ENCODE measurements at places on chromosomes 3 and 15.

- DNase-seq: no peak
Measured at GRCh38 chr15:40266828-40267304, 16.0 kb downstream of the ANKRD63 start.

- no peak for DNase-seq
Measured at GRCh38 chr15:47834093-47834492, 116.8 kb downstream of the SEMA6D start.

DNA sequence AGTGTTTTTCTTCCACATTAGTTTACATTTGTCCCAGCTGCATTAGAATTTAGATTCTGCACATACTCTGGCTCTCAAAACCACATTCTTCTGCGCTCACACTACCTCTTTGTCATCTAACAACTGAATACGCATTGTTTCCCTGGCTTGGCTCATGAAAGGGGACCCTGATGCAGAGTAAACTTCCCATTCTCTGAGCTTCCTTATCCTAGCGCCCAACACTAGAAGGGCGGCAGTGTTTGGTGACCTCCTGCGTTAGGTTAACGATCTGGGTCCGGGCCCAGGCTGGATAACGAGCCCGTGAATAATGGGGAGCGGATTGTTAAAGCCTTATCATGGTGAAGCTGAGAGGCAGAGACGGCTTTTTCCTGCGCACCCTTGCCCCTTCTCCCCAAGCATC, 63.9 kb downstream of the ETV5 start:
- no peak for DNase-seq

DNA sequence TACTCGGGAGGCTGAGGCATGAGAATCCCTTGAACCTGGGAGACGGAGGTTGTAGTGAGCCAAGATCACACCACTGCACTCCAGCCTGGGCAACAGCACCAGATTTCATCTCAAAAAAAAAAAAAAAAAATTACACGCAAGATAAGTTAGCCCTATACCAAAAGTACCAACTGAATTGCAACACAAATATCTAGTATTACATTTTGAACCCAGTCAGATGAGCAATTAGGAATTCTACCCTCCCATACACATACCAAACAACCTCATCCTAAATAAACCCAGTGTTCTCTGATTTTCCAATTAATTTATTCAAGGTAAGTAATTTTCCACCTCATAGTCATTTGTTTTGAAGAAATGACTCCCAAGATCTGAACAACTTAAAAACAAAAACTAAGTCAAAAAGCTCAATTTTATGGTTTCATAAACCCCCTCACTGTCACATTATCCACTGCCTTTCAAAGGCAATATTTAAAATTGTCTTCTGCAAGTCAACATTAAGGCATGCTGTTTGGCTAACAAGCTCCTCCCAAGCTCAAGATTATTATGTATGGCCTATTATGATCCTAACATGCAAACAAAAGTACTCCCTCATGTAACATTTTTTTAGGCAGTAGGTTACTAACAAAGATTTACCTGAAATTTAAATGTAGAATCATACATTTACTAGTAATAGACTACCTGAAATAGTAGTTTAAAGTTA, 4.5 kb downstream of the RAF1 start:
- DNase-seq: no peak

DNA sequence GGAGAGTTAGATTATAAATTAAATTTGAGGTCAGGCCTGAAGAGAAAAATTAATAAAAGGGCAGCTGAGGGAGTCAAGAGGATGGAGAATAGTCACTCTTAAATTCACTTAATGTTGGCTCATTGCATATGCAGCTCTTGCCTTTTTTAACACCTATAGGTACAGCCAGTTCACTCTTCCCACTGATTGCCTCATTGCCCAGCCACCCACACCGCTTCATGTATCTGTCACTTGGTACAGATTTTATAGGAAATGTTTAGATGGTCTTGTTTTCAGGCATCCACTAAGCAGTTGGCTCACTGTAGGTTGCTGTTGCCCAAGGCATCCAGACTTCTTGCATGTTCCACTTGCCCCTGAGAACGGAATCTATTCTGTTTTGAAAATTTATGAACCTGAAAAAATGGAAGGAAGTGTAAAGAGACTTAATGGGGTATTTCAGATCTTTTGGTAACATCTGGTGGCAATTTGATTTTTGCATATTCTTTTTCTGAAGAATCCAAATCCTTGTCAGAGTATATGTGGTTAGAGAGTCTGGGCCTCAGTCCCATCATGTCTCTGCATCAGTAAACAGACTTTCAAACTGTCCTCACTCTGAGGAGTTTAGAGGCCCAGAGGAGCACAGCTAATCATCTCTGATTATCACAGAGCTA, 151.9 kb downstream of the RBPMS2 start:
- DNase-seq: no peak

DNA sequence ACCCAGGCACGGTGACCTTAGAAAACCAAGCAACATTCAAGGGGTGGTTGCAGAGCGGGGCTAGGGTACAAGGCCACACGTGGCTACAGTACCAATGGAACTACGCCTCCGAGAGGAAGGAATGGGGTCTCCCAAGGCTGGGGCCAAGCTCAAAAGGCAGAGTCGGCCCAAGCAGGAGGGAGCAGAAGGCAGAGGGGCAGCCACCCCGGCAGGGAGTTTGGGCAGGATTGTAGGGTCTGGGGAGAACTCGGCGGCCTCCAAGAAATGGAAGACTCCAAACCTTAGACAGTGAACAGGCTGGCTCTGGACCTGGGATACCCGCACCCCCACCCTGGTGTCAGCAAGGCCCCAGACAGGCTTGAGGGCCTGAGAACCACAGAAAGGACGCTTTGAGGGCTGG, 28.7 kb downstream of the ATRIP start:
- no peak for DNase-seq

DNA sequence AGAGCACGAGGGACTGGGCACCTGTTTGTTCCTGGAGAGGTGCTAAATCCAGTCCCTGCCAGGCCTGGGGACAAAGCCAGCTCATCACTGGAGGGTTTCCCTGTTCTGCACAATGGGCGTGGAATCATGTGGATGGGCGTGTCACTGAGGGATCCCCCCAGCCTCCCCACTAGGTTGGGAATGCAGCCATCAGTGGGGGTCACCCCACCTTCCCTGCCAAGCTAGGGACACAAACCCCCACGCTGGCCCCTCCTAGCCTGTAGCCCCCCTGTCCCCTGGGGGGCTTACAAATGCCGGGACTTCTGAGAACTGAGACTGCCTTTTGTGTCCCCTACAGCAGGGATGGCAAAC, 61.9 kb downstream of the NSMCE3 start:
- no peak for DNase-seq

DNA sequence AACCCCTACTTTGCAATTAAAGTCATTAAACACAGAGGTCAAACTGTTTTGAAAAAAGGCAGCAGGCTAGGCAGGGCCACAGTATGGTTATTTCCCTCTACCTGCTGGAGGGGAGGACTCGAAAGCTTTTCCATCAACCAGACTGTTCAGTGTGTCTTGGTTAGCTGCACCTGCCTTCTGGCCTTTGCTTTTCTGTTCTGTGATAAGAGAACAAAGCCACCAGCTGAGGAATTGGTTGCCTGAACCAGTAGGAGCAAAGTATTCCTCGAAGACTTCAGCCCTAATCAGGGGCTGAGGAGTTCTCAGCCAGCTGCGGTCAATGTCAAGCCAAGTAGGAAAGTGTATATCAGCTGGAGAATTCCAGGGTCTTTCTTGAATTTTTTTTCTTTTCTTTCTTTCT, 132.5 kb downstream of the SOX2 start:
- DNase-seq: no peak

Measured in GM19239 (cell line).